ENCODE measurements at places on chromosomes 7 and 10.

DNA sequence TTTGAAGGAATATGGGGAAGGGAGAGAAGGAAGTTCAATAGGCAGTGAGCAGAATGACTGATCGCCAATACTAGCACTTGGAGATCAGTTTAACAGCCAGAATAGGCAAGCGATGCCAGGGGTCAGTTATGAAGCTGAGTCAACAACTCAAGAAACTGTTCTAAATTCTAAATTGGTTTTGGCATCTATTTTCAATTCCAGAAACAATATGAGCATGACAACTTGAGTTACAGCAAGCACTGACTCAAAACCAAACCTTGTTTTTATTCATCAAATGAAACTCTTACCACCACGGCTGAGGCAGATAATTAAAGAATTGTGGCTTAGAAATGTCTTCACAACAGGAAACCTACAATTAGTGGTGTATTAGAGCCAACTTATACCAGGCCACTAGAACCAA lies 180.5 kb upstream of the ASAH2 start:
- no peak for DNase-seq

- no peak for DNase-seq
These were observed 944 bp downstream of the PCOLCE start for GRCh38 chr7:100602889-100603725.

GRCh38 chr10:63673246-63673645 lies 152.0 kb downstream of the REEP3 start:
- no peak for DNase-seq

DNA sequence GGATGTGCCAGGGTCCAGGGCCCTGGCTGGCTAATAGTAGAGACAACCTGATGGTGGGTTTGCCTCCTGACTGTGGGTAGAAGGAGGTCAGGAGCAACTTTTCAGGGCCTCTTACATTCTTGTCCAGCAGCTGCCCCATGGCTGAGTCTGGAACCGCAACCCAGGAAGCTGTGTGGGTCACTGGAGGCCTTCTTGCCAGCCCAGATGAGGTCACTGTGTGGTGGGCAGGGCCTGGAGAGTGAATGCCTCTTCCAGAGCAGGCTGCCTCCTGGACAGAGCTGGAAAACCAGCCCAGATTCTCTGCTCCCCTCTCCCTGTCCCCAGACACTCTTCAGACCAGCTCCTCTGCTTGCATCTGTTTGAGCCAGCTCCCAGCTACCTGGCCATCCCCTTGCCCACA lies 43.5 kb upstream of the LEP start:
- DNase-seq, result no peak

DNA sequence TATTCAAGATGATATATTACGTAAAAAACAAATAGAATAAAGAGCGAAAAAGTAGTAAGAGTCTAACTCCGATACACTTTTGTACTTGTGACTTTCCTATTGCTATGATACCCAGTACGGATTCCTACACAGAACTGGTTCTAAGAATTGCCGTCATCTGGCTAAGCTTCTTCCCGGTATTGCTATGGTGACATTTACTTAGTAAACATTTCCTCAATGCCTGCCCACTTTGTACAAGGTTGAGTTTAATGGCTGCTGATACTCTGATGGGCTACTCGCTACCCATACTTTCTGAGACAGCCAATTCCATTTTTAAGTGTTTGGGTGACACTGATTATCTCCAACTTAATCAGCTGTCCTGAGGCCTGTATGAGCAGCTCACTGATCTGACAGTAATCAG lies 55.6 kb downstream of the OSBPL3 start:
- no peak for DNase-seq

DNA sequence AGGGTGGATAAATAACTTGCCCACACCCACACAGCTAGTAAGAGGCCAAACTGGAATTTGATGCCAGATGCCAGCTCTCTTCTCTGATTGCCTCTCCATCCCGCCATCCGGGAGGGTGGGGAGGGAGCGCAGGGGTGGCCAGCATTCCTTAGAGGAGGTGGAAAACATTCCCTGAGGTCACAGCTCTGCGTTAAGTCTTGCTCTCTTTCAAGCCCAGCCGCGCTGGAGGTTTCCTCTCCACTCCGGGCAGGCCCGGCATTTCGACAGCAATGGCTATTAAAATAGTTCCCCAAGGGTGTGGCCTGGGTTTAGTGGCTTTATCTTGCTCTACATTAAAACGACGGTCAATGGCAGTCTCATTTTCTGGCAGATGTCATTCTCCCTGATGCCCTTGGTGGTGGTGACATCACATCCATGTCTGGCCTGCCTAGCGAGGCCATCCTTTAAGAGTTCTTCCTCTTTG lies 16.1 kb upstream of the C10orf71 start:
- DNase-seq, result no peak

DNA sequence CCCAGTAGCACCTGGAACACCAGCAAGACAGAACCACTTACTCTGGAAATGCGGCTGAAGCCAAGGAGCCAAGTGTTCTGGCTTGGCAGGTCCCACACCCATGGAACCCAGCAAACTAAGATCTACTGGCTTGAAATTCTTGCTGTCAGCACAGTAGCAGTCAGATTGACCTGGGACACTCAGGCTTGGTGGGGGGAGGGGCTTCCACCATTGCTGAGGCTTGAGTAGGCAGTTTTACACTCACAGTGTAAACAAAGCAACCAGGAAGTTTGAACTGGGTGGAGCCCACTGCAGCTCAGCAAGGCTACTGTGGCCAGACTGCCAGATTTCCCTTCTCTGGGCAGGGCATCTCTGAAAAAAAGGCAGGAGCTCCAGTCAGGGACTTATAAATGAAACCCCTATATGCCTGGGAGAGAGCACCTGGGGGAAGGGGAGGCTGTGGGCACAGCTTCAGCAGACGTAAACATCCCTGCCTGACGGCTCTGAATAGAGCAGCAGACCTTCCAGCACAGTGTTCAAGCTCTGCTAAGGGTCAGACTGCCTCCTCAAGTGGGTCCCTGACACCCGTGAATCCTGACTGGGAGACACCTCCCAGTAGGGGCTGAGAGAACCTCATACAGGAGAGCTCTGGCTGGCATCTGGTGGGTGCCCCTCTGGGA lies 121.2 kb downstream of the MTERF1 start:
- no peak for DNase-seq

GRCh38 chr7:5406957-5407945 lies 16.4 kb downstream of the TNRC18 start:
- DNase-seq, result no peak

DNA sequence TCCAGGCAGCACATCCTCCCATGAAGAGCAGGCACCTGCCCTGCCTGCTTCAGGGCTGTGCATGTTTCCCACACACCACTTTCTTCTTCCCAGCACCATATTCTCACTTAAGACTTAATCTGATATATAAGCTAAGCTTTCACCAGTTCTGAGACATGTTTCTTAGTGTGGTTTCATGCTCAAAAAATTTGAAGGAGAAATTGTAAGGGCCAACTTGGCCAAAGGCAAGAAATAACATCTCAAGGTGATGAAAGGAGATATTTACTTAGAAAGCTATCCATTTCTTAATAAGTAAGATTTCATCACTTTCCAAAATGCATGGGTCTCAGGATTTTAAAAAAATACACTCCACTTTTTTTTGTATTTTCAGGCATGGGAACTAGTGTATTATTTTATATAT lies 468.1 kb upstream of the AKR1E2 start:
- DNase-seq, result no peak

DNA sequence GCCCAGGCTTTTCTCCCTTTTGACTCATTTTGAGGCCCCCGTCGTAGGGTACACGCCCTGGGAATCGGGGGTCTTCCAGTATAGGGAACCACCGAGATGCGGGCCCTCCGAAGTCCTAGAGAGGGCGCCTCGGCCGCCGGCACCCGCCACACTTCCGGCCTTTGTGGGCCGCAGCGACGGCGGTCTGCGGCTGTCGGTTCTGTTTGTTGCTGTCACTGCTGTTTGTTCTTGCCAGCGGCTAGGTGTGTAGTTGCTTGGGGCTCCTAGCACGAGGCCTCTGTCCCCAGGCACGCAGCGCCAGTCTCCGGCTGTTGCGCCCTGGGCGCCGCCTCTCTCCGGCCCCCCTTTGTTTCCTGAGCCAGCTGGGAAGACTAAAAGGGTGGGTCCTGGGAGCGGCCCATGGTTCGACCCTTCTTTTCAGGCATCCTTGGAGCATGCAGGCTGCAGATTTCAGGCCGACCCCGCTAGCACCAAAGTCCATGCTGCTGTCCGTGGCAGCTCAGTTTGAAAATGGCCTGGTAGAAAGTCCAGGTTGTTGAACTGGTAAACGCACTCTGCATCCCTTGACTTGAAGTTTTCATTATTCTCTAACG lies 17.8 kb upstream of the ZKSCAN1 start:
- no peak for DNase-seq

DNA sequence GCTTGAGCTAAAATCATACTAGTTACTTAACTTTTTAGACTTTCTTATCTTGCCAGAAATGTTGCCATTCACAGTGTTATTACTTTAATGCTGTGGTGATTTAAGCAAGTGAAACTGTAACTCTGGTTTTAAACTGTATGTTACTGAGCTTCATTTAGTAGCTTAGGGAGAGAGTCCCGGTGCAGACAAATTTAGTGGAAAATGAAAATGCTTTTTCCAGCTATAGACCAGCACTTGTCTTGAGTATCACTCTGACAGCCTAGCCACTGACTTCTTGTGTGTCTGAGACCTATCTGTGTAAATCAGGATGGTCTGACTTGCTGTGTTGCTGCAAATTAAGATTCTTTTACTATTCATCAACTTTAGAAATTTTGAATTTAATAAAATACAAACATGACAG lies 200.8 kb downstream of the CACNB2 start:
- DNase-seq, result no peak

- no peak for DNase-seq
These were observed 714.1 kb downstream of the AUTS2 start for GRCh38 chr7:70312336-70312735.

DNA sequence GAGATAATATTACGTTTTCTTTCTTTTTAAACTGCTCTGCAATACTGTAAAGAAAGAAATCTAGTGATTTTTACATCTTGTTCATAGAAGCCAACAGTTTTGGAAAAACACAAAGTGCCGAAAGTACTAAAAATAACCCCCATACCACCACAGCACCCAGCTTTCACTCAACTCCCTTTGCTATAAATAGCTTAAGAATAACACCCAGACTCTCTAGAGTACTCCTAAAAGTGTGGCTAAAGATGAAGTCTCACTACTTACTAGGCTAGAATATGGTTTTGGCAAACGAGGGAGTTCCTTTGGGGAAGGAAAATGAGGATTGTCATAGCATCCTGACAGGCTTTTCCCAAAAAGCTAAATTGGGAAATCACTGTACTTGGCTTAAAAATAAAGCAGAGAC lies 151.8 kb upstream of the ANK3 start:
- DNase-seq, result no peak

DNA sequence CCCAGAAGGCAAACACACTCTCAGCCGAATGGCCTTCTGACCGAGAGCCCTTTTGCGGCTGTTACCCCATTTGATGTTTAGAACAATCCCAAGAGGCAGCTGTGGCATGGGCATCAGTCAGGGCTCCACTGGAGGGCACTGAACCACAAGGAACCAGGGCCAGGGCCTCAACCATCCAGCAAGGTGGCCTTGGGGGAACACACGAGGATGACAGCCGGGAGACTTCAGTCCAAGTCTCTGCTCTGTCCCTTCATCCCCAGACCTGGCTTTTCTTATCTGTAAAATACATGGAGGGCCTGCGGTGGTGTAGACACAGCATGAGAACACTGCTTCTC lies 63.6 kb upstream of the INSIG1 start:
- DNase-seq, result no peak

GRCh38 chr10:107971411-107971810 lies 806.9 kb upstream of the SORCS1 start:
- DNase-seq, result no peak

DNA sequence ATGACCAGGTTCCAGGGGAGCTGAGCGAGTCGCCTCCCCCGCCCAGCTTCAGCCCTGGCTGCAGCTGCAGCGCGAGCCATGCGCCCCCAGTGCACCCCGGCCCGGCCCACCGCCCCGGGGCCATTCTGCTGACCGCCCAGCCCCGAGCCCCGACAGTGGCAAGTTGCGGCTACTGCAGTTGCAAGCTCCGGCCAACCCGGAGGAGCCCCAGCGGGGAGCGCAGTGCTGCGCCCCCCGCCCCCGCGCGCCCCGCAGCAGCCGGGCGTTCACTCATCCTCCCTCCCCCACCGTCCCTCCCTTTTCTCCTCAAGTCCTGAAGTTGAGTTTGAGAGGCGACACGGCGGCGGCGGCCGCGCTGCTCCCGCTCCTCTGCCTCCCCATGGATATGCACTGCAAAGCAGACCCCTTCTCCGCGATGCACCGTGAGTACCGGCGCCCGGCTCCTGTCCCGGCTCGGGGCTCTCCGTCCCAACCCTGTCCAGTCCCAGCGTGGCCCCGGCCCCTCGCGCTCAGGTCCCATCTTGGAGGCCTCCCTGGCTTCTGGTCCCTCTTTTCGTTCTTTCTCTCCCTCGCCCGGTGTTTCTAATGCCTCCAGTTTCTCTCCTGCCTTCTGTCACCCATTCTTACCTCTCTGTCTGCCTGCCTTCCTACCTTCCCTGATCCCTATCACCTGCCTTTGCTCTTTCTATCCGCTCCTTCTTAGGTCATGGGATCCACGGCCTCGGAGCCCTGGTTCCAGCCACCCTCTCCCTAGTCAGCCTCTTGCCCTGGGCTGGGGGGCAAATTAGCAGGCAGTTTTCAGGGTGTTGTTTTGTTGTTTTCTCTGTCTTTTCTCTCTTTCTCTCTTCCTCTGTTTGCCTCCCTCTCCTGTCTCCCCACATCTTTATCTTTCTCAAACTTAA lies 751 bp downstream of the PAX2 start:
- DNase-seq, result no peak

Data from NCI-H1105 treated with DMSO at 0.1 percent for 48 hours (cell line).